HTR-8/SVneo (cell line): ENCODE measurements at places on chromosomes 4 and X.

DNA sequence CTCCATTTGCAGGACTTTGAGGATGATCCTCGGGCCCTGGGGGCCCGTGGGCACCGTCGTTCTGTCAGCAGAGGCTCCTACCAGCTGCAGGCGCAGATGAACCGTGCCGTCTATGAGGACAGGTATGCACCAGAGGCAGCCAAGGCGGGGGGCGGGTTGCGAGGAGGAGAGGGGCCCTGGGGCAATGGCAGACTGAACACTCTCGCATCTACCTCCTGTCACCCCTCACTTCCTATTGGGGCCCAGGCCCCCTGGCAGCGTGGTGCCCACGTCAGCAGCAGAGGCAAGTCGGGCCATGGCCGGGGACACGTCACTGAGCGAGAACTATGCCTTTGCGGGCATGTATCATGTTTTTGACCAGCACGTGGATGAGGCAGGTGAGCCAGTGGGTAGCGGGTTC lies 2.0 kb downstream of the WDR13 start:
- no peak for DNase-seq

- DNase-seq = no peak
Measured at GRCh38 chr4:162234595-162234994, 70.8 kb upstream of the FSTL5 start.

DNA sequence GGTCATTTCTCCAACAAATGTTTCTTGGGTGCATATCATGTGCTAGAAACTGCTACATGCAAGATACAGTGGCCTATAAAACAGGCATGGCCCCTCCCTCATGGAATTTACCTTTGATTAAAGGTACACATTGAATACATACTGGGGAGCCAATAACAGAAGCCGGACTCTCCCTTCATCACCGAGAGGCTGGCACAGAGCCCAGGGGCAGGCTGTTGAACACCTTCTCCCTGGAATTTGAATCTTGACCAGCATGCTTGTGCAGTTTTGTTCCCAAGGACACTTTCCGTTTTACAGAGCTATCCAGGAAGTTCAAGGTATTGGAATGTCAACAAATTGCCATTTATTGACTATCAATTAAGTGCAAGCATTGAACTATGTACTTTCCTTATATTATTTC lies 33.2 kb downstream of the PPARGC1A start:
- DNase-seq = no peak

DNA sequence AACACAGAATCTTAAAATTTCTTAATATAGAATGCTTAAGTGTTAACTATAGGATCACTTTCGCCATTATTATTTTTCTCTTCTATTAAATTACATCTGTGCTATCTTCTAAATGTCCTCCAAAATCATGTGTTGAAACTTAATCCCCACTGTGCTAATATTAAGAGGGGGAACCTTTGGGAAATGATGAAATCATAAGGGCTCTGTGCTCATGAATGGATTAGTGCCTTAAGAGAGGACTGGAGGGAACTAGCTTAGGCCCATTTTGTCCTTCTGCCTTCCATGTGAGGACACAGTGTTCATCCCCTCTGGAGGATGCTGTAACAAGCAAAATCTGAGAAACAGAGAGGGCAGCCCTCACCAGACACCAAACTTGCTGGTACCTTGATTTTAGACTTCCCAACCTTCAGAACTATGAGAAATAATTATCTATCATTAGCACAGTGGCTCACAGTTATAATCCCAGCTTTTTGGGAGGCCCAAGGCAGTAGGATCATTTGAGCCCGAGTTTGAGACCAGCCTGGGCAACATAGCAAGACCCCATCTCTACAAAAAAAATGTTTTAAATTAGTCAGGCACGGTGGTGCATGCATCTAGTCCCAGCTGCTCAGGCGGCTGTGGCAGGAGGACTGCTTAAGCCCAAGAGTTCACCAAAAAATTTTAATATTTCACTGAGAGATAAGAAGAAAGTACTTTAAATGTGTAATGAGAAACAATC lies 26.3 kb downstream of the KLHL8 start:
- no peak for DNase-seq

- no peak for DNase-seq
Measured at GRCh38 chr4:83124111-83124780, 9.7 kb upstream of the PLAC8 start.

GRCh38 chr4:152880263-152880662 lies 55.9 kb upstream of the FHDC1 start:
- DNase-seq = no peak

DNA sequence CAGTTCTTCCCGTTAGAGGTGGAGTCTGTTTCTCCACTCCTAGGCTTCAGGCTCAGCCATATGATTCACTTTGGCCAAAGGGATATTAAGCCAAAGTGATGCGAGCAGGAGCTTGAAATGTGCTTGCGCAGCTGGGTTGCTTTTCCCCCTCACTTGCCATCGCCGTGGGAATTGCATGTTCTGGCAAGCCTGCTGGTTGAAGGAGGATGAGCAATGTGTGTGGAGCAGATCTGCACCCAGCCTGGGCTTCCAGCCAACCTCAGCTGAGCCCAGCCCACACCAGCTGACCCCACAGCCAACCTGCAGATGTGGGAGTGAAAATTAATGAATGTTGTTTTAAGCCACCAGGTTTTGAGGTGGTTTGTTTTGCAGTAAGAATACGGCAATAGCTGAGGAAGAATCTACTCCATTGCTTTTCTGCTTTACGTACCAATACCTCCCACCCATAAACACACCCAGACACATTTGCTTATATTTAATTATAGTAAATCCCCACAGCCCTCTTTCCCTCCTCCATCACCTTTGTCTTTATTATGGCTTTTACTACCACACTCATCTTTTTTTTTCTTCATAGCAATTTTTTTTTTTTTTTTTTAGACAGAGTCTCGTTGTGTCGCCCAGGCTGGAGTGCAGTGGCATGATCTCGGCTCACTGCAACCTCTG lies 132.8 kb upstream of the FUNDC1 start:
- DNase-seq = peak; percentile 69

DNA sequence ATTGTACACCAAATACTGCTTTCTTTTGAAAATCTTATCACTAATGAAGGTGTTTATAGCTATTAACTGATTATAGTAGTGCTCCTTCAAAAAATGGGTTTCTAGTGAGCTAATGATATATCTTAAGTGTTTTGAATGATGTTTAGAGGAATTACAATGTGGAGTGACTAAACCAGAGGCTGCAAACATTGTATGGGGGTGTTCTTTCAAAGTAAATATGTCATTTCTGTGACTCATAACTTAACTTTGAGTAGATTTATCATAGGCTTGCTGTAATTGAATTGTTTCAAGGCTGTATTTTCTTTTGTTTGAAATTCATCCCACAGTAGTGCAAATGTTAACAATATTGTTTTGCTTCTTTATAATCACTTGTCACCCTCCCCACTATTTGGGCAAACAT lies 141.6 kb downstream of the IL1RAPL2 start:
- DNase-seq = no peak

DNA sequence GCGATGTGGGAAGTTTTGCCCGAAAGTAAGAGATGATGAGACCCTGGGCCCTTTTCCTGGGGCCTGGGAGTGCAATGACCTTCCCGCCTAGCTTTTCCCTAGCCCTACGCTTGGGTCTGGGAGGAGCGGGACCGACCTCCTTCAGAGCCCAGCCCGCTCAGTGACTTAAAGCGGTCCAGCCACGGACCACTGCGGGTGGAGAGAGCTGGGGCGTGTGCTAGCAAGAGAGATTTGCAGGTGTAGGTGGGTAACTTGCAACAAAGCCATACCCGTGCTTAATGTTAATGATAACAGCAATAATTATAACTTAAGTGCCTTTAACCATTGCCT lies 503 bp upstream of the PDE5A start:
- no peak for DNase-seq

DNA sequence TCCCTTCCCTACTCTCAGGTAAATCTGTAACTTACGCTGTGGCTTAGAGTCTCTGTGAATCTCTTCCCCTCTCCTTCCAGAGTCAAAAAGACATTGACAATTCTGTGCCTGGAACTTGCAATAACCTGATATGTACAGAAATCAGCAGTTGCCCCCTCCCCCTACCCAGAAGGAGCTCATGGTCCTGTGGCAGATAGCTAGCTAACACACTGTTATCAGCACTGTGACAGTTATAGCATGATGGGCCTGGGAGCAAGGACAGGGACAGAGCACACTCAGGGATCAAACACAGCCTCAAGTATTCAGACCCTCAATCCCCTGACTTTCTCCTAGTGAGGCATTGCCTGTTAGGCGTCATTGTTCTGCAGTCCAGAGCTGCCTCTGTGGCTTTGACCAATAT lies 18.7 kb upstream of the MAGEA10 start:
- DNase-seq = no peak

DNA sequence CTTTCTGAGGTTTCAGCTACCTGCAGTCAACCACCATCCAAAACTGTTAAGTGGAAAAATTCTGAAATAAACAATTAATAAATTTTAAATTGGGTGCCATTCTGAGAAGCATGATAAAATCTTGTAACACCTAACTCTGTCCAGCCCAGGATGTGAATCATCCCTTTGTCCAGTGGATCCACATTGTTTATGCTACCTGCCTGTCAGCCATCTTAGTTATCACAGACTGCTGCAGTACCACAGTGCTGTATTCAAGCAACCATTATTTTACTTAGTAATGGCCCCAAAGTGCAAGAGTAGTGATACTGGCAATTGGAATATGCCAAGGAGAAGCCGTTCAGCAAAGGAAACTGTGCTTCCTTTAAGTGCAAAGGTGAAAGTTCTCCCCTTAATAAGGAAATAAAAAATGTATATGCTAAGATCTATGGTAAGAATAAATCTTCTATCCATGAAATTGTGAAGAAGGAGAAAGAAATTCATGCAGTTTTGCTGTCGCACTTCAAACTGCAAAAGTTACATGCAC lies 20.6 kb downstream of the CAMK2D start:
- no peak for DNase-seq

DNA sequence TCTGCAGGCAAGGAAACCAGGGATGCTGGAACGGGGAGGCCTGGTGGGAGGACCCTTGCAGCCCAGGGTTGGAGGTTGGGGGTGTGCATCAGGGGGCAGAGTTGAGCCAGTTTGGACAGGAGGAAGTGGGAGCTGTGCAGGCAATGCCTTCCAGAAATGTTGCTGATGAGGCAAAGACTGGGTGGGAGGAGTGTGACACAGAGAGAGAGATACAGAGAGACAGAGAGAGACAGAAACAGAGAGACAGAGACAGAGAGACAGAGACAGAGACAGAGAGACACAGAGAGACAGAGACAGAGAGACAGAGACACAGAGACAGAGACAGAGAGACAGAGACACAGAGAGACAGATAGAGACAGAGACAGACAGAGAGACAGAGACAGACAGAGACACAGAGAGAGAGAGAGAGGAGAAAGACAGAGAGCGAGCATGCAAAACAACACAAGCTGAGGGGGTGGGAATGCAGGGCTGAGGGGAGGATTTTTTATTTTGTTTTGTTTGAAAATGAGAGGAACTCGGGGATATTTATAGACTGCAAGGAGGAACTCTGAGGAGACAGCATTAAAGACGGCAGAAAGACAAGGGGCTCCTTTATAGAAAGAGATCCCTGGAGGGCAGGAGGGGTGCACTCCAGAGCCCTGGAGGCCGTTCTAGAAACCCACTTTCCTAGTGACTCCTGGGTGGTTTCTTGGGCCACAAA lies 1.9 kb upstream of the HAUS3 start:
- DNase-seq = no peak

- no peak for DNase-seq
Measured at GRCh38 chrX:107861056-107861455, 35.4 kb downstream of the MID2 start.

DNA sequence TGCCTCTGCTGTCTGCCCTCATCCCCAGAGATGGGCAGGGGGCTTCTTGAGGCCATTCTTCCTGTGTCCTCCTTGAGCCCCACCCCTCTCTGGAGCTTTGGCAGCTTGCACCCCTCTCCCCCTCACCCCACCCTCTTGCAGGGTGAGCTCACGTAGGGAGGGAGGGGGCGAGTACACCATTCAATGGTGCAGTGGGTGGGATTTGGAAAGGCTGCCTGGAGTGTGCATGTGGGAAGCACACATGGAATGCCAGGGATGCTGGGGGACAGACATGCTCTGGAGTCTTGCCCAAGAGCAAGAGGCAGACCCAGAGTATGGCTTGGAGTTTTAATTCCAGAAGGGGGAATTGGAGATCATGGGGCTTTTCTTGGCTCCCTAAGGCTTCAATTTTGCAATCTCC lies 5.6 kb downstream of the PAK3 start:
- DNase-seq = no peak
